ENCODE measurements at places on chromosomes 16 and 17. TPM values are rescaled to one million over a fixed set of nuclear protein-coding genes. Genes with fewer than 3 reads are reported as not detected.

DNA sequence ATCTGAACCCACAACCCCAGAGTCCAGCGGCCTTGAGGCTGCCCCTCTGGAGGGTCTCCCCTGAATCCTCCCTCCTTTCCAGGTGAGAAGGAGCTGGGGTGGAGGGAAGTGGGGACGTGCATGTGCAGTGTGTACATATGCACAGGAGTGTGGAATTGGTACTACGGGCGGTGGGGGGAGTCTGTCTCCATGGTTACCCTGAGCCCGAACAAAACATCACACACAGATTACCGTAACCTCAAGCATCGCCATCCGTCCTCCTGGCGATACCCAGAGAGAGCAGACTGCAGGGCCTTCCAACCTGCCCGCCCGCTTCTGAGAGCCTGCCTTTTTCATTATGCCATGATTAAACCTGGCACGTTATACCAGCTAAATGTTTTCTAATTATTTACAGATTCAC, 25.1 kb downstream of the GSG1L start:
- H3K27me3 ChIP-seq = peaks cover 7% of the 10 kb centered on the region
- H3K36me3 ChIP-seq = no peaks in the 10 kb centered on the region
- H3K27ac ChIP-seq = no peak overlapping the region

DNA sequence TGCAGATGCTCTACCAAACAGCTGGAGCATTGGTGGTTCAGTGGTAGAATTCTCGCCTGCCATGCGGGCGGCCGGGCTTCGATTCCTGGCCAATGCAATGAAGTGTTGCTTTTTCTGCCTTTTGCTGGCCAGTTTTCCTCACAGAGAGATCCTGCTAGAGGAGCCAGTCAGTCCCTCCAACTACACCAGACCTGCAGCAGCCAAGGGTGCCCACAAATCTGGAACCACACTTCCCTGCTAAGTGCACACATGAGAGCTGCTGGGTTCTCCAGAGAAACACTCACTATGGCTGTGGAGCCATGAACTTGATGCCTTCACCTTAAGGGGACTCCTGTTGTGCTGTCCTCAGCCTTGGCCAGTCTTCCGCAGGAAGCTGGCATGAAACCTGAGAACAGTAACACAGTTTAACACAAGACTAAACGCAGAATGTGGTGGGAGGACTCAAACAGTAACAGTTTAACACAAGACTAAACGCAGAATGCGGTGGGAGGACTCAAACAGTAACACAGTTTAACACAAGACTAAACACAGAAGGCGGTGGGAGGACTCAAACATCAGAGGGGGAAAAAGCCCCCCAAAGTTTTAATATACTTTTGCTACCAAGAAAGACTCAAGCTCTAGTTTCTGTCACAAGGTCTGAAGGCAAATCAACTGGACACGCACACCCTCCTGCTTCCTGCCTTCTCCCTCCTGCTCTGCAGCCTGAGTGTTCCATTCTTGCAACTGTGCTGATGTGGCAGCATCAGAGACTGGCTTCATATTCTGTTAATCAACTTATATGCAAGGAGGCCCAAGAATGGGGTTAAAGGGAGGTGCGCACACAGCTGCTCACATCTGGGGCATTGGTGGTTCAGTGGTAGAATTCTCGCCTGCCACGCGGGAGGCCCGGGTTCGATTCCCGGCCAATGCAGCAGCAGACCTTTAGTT, 12.0 kb downstream of the VAC14 start:
- no peak overlapping the region for H3K4me3 ChIP-seq
- peaks cover 3% of the 10 kb centered on the region for H3K36me3 ChIP-seq
- no peaks in the 10 kb centered on the region for H3K4me1 ChIP-seq
- DNase-seq = no peak
- H3K27me3 ChIP-seq = no peaks in the 10 kb centered on the region
- no peak overlapping the region for H3K27ac ChIP-seq

The P2RX1 gene
- 0.61 TPM for total RNA-seq

DNA sequence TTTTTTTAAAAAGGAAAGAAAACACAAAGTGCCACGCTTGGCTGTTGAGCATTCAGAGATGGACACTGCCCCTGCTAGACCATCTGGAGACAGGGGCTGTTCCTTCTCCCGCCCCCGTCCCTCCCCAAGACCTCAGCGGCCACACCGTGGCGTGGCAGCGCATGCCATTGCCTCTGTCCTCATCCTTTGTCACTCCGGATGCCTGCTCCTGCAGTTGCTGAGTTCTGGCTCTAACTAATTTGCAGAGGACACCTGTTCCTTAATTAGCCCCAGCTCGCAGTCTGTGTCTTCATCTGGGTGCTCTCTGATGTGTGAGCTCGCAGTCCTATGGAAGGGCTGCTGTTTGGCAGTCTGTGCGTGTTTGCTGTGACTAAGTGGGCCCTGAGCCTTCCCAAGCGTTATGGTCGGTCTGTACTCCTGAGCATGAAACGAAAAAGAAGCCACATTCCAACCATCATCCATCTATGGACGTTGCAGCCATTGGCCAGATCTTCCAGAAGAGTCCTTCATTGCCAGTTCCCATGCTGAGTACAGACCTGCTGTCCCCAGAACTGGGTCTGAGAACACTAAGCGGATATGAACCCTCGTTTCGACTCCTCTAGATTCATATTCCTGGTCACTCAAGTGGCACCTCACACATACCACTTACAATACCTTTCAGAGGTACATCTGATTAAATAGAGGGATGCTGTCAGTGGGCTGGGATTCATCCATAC, 40.9 kb upstream of the NAT9 start:
- no peaks in the 10 kb centered on the region for H3K36me3 ChIP-seq
- no peak overlapping the region for H3K4me3 ChIP-seq
- H3K27me3 ChIP-seq = no peaks in the 10 kb centered on the region

The KRTAP2-2 gene
- not detected for total RNA-seq

- peak overlapping the region; percentile 19 for H3K27ac ChIP-seq
- H3K4me3 ChIP-seq = no peak overlapping the region
- no peak for DNase-seq
- H3K4me1 ChIP-seq = peaks cover 14% of the 10 kb centered on the region
These were observed 139.7 kb upstream of the CIBAR2 start for GRCh38 chr16:85252014-85252413.

The CIAO3 gene
- total RNA-seq = 34.8 TPM
